Neural crest cell (in vitro differentiated cells): ENCODE measurements at places on chromosomes 4 and X.

DNA sequence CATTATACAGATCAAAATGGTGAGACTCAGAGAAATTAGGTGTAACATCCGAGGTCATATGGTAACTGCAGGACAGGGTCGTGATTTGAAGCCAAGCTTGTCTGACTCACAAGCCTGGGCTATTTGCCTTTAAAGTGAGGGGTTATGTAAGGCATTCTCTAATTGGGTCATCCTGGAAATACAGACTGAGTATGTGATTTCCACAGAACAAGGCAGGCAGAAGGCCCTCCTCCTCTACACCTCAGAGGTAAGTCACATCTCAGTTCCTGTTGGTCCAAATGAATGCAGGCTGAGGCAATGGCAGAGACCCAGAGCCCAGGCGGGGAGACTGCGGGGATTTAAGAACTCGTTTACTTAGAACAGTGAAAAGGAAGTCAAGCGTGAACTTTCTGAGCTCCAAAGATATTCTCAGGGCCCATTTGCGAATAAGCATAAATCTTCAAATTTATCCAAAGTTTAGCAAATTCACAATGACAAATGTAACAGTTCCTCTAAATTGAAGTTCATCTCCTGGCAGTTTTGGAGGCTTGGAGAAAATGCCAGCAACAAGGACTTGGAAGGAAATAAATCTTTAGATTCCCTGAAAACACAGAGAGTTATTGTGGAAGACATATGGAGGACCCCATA lies 153.3 kb downstream of the LDB2 start:
- DNase-seq, result no peak

DNA sequence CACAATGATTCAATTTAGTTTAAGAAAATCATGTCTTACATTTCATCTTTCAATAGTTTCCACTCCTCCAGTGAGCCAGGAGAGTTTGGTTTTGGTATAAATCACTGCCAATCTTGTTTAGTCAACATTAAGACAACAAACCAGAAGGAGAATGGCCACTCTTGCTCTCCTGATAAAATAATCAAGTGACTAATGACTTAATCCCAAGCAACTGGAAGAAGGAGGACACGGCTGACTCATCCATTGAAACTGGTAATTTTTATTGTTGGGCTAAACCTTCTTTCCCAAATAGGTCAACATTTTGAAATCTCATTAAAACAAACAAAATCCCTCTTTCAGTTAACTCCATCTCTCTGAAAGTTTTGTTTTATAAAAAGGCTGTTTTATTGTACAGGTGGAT lies 230.2 kb downstream of the CLCN4 start:
- DNase-seq, result no peak

- no peak for DNase-seq
These were observed 17.8 kb downstream of the TMPRSS11E start for GRCh38 chr4:68465058-68465457.

GRCh38 chr4:152278172-152278504 lies 257.8 kb downstream of the FBXW7 start:
- DNase-seq, result no peak

DNA sequence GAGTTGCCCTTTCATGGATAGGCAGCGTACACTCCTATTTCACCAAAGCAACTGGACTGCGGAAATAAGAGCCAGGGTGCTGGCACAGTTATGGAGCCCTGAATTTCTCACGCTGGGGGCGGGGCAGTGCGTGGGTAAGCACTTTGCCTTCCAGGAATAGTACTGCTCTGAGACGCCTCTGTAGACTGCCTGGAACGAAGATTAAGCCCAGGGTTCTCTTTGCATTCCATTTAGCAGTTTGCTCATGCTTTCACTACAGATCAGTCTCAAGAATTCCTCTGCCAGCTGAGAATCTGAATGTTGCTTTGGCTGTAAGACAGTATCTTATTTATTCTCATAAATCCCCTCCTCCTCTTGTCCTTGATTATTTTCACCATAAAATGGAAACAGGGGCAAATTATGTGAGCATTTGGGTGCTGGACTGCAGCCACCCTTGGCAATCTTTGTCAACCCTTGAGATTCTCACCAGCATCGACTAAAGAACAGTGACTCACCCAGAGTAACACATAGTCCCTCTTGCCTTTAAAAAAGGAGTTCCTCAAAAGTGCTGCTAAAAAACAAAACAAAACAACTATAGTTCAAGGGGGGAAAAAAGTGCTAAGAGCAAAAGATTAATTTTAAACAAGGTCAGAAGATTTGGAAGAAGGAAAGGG lies 88.9 kb upstream of the CITED1 start:
- DNase-seq, result no peak

- DNase-seq, result no peak
These were observed 47.4 kb downstream of the TMPRSS11E start for GRCh38 chr4:68494688-68495087.

DNA sequence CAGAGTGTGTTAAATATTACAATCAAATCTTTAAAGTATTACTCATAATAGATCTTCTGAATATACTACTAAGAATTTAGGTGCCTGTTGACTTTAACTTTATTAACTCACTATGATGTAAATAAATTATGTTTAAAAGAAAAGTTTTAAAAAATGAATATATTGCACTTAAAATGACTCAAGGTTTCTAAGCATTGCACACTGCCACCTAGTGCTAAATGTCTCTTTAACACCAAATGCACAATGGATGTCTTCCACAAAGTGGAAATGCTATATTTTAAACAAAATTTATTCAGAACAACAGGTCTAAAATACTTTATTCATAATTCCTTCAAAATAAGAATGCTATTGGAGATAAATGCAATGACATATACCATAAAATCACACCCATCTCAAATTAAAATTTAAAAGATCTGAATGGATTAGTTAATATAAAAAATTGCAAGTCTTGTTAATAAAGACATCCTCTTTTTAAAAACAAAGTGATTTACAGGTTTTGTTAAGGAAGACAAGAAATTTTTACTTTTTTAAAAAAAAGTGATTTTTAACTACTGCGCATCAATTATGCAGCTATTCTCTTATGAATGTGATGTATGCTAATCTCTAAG lies 5.5 kb downstream of the INPP4B start:
- no peak for DNase-seq
